Cerebellar nuclear complex (tissue), 1 donor: ENCODE measurements at places on chromosomes 6 and 20.

DNA sequence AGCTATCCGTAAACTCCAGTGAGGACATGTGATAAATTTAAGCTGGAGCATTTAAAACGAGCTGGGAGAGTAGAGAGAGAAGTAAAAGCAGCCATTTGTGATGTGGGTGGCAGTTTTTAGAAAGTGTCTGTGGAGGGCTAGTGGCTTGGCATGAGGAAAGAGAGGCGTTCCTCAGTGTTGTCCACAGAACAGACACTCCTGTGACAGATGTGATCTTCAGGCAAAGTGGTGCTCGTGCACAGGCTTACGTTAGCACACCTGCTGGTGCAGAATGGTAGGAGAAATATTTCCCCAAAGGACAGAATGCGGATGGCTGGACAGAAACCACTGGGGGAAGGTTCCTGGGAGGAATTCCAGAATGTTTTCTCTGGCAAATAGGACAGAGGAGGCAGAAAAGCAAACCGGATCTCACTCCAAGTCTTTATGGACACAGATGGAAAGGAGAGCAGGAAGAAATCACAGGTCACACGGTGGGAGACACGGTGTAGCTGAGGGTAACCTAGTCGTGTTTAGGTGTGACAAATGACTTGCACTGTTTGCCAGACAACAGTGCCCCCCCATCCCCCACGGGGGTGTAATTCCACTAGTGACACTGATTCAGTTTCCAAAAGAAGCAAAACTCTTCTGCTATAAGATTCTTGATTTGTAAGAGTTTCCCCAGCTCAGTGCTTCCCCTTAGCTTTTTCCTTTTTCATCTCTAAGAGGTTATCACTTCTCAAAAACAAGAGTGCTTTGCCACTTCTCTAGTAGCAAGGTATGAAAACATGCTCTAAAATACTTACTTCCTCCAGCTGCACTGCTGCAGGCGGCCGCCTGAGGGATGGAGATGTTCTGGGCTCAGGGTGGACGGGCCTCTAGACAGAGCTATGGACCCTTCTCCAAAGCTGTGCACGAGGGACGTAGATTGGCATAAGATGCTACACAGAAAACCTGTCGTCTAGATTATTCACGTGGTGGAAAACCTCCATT, 293.2 kb downstream of the QKI start:
- no peak for DNase-seq

DNA sequence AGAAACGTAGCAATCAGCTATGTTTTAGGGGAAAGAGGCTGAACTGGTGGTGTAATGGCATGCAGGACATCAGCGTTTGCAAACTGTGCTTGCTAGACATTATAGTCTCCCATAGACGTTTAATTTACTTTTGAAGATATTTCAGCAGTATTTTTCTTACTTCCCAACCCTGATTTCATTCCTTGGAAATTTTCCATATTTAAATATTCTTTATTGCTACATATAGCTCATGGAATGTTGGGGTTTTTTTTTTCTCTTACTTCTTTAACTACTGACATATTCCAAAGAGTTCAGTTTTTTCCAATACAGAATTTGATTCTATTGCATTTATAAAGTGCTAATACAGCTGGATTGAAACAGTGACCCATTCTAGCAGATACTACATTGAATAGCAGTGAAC, 694.4 kb upstream of the CITED2 start:
- DNase-seq: no peak

- no peak for DNase-seq
Observed at GRCh38 chr6:56992703-56993102, 37.8 kb downstream of the BEND6 start.

- DNase-seq: no peak
Observed at GRCh38 chr20:35575958-35576357, 34.1 kb downstream of the ERGIC3 start.

DNA sequence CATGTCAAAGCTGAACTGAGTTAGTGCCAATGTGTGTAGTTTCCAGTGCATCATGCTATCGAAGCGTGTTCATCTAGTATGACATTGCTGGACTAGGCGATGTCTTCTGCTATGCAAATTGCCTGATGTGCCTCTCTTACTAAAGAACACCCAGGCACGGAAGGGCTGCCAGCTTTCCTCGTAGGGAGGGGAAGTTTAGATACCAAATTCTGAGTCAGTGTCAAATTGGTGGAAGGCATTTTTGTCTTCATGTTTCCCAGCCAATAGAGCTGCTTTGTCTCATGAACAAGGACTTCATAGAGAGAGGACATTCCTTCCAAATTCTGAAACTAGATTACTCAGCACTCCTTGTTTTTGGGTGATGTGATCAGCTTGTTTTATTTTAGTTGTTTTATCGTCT, 320.1 kb downstream of the BTBD3 start:
- DNase-seq: no peak

DNA sequence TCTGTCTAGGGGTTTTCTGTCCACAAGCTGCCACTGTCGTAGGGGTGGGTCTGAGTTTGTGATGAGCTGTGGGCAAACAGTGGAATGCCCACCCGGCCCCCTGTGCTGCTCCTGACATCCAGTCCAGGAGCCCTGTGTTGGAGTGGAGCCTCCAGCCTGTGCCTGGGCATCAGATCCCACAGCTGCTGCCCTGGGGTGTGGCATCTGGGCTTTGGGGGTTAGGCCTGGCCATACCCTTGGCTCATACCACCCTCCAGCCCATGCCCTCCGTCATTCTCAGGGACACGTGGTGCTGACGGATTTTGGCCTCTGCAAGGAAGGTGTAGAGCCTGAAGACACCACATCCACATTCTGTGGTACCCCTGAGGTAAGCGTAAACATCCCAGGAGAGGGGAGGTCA, 12.9 kb downstream of the SGK2 start:
- DNase-seq: no peak

GRCh38 chr6:28003059-28003458, 46.0 kb downstream of the OR2B6 start:
- no peak for DNase-seq

DNA sequence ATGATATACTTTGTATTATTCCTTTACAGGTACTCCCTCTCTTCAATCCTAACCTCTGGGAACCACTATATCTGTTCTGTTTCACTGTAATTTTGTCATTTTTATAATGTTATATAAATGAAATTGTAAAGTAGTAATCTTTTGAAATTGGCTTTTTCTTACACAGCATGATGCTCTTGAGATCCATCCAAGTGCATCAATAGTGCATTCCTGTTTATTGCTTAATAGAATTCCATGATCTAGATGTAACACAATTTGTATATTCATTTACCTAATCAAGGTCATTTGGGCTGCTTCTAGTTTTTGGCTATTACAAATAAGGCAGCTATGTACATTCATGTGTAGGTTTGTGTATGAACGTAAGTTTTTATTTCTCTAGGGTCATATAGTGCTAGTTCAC, 174.6 kb downstream of the KHDC1L start:
- DNase-seq: no peak

DNA sequence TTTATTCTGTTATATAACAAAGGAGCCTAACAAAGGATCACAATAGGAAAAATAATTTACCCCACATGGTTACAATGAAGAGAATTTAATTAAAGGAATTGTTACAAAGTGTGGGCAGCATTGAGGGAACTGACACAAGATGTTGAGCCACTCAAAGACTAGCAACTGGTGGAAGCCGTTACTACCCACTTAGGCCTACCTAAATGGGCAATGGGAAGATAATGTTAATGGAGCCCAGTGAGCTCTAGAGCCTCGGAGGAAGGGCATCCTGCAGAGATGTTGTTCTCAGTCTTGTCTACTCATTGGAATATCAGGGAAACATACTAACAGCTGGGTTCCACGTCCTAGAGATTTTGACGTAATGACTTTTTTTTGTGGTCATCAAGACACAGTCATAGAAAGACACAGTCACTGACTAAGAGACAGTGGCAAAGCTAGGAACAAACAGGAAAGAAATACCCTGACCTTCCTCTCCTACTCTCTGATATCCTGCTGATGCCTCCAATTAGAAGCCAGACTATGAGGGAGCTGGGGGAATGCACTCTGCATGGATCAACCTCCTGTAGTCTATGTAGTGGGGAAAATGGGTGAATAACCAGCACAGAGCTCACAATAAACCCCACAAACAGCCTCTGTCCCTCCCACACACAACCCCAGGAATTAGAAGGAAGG, 523.8 kb upstream of the FLRT3 start:
- DNase-seq: no peak

- no peak for DNase-seq
Observed at GRCh38 chr20:32537657-32538525, 47.2 kb downstream of the NOL4L start.

DNA sequence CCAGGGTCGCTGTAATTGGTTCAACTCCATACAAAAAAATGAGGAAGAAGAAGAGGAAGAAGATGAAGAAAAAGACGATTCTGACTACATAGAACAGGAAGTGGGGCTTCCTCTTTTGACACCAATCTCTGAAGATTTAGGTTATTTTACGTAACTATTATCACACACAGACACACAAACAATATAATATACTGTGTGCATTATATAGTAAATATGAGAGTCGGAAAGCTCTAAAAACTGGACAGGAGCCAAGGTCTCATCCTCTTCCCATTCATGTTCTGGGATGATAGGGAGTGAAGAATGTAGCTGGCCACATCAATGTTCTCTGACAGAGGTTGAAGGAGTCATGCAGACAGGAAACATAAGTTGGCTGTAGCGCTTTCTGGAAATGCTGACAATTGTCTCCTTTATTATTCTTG, 13.3 kb downstream of the RSPH4A start:
- no peak for DNase-seq

- DNase-seq: no peak
Observed at GRCh38 chr6:170072246-170072645, 218.6 kb downstream of the DLL1 start.

DNA sequence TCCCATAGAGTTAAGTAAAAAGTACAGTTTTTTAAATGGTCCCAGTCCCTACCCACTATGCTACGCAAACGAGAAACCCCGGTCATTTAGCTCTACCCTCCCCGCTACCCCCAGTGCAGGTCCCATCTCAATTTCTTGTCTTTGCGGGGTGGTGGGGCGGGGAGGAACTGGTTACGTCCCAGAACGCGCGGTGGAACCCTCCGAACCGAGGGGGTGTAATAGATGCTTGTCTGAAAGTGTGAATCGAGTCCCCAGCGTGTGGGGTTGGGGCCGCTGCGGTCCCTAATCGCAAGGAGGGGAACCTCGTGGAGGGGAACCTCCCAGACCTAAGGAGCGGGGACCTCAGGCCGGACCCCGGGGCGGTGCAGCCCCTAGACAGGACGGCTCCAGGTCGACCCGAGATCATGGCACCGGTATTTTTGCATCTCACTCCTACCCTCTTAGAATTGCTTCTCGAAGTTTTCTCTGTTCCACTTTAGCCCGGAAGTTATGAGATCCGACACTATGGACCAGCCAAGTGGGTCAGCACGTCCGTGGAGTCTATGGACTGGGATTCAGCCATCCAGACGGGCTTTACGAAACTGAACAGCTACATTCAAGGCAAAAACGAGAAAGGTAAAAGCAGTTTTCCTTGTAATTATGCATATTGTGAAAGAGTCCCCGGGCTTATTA, 779 bp downstream of the HEBP2 start:
- no peak for DNase-seq

DNA sequence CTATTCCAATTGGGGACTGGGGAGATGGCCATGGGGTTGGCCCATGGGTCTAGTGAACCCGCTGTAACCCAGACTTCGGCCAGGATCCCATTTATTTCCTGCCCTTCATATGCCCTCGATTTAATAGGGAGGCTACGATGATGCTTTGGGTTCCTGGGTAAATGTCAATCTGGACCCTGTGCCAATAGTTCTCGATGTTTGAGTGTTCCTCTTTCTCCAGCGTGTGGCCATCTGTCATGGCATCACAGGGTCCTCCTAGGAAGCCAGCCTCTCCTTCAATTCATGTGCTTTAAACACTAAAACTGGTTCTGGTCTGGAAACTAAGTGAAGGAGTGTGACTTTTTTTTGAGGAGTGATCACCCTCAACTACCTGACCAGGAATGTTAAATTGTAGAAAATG, 28.7 kb upstream of the ELMO2 start:
- peak; percentile 57 for DNase-seq

DNA sequence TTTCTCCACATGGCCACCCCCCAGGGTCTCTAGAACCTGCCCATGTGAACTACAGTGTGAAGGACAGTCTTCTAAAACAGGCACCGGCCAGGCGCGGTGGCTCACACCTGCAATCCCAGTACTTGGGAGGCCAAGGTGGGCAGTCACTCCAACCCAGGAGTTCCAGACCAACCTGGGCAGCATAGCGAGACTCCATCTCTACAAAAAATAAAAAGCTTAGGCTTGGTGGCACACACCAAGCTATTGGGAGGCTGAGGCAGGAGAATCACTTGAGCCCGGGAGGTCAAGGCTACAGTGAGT, 13.7 kb downstream of the ACSS1 start:
- DNase-seq: no peak

DNA sequence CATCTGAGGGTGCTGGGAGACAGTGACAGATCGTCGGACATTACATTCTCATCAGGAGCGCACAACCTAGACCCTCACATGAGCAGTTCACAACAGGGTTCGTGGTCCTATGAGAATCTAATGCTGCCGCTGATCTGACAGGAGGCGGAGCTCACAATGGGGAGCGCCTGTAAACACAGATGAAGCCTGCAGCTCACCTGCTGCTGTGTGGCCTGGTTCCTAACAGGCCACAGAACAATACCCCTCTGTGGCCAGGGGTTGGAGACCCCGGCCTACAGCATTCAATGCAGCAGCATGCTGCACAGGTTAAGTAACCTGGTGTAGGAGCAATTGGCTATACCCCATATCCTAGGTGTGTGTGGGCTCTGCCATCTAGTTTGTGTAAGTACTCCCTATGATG, 19.5 kb downstream of the ANKRD60 start:
- DNase-seq: no peak

GRCh38 chr6:26538572-26538902, 371 bp downstream of the HMGN4 start:
- DNase-seq: no peak

DNA sequence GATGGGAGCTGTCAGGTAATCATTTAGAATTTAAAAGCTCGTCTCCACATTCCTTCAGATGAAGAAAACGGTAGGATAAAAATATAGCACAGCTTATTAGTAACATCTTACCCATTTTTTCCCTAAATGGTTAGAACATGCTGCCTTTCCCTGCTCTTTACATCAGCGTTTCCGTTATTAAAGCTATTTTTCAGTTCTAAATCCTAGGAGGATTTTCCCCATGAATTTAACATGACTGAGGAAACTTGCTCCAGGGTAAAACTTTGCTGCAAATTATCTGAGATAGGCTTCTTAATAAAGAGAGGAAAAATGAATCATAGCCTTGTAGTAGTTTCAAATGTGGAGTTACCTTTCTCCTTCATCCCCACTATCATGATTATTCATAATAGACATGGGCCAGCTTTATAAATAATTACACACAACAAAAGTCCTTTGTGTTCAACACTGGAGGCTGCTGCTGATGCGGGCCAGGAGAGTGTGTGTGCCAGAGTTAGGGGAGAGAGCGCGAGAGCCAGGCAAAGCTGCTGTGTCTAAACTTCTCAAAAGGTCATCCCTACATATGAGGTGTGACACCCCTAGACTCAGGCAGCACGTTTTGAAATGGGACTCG, 24.4 kb downstream of the MYLIP start:
- no peak for DNase-seq

- DNase-seq: peak; percentile 68
Observed at GRCh38 chr6:146700078-146700686, 101.4 kb downstream of the ADGB start.

- no peak for DNase-seq
Observed at GRCh38 chr20:1800180-1800579, 95.0 kb upstream of the SIRPA start.
